ENCODE measurements at places on chromosomes 3 and 15. TPM values are rescaled to one million over a fixed set of nuclear protein-coding genes. Genes with fewer than 3 reads are reported as not detected.

Gene IQCH
- 0.53 TPM for total RNA-seq

Gene CTNNB1
- total RNA-seq: 132 TPM

Gene ONECUT1
- total RNA-seq: not detected

Gene SLC22A14
- not detected for total RNA-seq

Gene ZNF860
- 0.13 TPM for total RNA-seq

Gene LCTL
- total RNA-seq: not detected

Gene TMIE
- 0.71 TPM for total RNA-seq

Gene RASL12
- total RNA-seq: not detected

Gene P2RY14
- 0.20 TPM for total RNA-seq

Gene TRIP4
- 25.1 TPM for total RNA-seq

Gene MUSTN1
- total RNA-seq: 0.38 TPM

Gene TXNRD3
- total RNA-seq: 2.3 TPM

Gene METTL6
- 18.8 TPM for total RNA-seq

Gene MTFMT
- 25.2 TPM for total RNA-seq

Gene DGKG
- 0.40 TPM for total RNA-seq

Gene SH2D7
- total RNA-seq: not detected

Gene DUOXA2
- not detected for total RNA-seq

Gene ITPR1
- total RNA-seq: 59.0 TPM

Measured in activated T-cell treated with anti-CD3 and anti-CD28 coated beads, Interleukin-2, amount 50 U/mL, for 4 hours (primary cell).